ENCODE measurements at places on chromosomes 6 and 20.

DNA sequence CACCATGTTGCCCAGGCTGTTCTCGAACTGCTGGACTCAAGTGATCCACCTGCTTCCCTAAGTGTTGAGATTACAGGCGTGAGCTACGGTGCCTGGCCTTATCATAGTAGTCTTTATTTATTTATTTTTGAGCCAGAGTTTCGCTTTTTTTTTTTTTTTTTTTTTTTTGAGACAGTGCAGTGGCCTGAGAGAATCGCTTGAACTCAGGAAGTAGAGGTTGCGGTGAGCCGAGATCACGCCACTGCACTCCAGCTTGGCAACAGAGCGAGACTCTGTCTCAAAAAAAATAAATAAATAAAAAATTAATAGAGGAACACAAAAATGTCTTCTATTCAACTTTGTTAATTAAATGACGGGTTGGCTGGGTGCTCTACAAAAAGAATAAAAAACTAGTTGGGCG is 12.9 kb downstream of the MAPRE1 start:
- DNase-seq = no peak

DNA sequence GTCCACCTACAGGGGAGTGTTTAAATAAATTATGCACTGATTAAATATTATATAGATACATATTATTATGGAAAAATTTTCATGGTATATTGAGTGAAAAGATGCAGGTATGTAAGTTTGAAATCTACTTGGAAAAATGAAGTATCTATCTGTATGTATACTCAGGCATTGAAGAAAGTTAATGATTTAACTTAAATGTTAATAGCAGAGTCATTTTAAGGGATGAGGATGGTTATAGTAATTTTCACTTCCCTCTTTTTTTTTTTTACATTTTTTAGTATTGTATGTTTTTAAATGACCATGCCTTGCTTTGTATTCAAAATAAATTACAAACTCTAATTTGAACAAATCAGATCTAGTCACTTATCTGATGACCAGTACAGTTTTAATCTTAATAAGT is 43.2 kb upstream of the NOTCH4 start:
- DNase-seq = no peak

- DNase-seq = no peak
These were observed 270.4 kb upstream of the PLCB4 start for GRCh38 chr20:8798505-8798904.

DNA sequence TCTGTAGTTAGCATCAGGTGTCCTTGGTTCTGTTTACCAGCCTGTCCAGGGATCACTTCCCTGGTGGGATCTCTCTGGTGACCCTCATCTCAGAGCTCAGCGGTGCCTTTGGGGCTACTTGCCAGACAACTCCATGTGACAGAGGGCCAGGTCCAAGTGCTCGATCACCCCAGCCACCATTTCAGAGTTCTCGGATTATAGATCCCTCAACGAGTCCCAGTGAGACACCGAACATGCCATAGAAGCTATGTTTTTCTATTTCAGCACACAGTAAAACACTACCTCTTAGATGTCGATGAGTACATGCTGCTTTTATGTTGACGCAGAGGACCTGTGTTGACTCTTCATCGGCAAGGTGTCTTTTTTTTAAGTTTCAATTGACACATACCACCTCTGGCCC is 170.1 kb upstream of the AKAP12 start:
- DNase-seq = no peak

DNA sequence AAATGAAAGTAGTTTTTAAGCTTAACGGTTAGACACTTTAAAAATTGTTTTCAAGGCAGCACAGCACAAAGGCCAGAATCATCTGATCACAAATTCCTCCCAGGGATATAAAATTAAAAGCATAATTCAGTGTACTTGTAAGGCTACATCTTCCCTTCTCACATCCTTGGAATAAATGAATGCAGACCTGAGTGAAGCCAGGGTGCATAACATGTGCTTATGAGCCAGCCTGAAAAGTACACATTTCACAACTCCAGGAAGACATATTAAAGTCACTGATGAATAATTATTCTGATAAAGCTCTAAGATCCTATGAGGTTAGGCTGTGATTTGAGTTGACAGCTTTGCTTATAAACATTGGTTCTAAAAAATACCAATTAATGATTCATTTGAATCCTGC is 163.6 kb downstream of the BTBD9 start:
- DNase-seq = no peak

- no peak for DNase-seq
These were observed 40.7 kb downstream of the CDYL start for GRCh38 chr6:4816904-4817303.

GRCh38 chr6:113586413-113587077 is 270.6 kb upstream of the MARCKS start:
- no peak for DNase-seq

DNA sequence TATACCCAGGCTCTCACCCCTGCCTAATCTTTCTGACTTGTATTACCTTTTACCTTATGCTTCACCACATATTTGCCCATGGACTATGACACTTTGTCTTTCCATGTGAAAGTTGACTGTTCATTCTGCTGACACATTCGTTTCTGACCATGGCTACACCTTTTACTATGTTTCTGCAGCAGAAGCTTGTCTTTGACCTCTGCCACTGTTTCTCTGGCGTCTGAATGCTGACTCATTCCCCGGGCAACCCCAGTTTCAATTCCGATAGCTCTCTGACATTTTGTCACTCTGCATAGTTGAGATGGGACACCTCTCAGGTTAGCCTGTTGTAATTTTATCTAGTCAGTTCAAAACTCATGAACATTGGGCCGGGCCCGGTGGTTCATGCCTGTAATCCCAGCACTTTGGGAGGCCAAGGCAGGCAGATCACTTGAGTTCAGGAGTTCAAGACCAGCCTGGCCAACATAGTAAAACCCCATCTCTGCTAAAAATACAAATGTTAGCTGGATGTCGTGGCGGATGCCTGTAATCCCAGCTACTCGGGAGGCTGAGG is 50.7 kb downstream of the SLC26A8 start:
- DNase-seq = no peak

- no peak for DNase-seq
These were observed 147.1 kb upstream of the MARCKS start for GRCh38 chr6:113709936-113710509.

- no peak for DNase-seq
These were observed 67.3 kb upstream of the RALY start for GRCh38 chr20:33926425-33926824.

- peak; percentile 81 for DNase-seq
These were observed 85.4 kb downstream of the HFE start for GRCh38 chr6:26172608-26172968.

GRCh38 chr20:35985806-35986205 is 17.4 kb downstream of the CNBD2 start:
- no peak for DNase-seq

DNA sequence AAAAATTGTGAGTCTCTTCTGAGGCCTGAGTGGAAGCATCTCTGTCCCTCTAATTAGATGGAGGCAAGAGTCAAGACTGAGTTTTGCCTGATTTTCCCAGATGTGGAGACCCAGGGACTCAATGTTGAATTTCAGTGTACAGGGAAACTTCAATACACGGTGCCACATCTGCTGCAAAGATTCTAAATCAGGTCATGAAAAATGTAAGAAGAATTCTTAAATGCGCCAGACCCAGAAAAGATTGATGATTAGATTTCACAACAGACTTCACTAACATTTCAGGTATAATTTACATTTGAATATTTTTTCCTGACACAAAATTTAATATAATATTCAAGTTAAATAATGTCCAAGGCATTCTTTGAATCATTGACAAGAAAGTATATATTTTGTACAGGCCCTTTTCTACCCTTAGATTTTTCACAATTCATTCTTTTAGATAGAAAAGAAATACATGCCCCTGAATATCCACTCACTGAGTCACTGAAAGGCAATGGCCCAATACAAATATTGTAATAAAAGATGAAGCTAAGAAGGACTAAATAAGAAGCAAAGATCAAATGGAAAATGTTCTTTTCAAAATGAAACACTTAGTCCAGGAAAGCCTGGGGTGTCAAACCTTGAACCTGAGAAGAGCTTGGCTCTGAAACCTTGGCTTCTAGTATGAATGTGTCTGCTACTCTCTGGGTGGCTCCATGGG is 18.2 kb upstream of the HDGFL1 start:
- DNase-seq = no peak

- no peak for DNase-seq
These were observed 309.7 kb downstream of the FRK start for GRCh38 chr6:115750946-115751345.

GRCh38 chr6:37594895-37595294 is 95.2 kb upstream of the CCDC167 start:
- no peak for DNase-seq

DNA sequence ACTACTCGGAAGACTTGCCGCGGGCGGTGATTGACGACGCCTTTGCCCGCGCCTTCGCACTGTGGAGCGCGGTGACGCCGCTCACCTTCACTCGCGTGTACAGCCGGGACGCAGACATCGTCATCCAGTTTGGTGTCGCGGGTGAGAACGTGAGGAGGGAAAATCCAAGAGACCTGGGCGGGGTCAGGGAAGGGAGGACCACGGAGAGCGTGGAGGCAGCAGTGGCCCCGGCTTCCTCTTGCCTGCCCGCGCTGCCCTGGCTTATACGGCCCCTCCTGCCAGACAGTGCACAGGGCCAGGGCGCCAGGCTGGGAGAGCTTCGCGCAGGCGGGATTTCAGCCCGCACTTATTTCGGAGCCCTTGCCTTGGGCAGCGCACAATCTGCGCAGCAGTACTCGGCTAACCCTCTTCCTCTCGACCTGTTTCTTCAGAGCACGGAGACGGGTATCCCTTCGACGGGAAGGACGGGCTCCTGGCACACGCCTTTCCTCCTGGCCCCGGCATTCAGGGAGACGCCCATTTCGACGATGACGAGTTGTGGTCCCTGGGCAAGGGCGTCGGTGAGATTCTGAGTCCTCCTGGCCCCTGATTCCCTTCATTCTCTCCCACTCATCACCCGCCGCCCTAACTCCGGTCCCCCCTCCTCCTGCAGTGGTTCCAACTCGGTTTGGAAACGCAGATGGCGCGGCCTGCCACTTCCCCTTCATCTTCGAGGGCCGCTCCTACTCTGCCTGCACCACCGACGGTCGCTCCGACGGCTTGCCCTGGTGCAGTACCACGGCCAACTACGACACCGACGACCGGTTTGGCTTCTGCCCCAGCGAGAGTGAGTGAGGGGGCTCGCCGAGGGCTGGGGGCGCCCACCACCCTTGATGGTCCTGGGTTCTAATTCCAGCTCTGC is 2.0 kb downstream of the MMP9 start:
- DNase-seq = no peak

- DNase-seq = no peak
These were observed 162.7 kb upstream of the TCF21 start for GRCh38 chr6:133726188-133726587.

DNA sequence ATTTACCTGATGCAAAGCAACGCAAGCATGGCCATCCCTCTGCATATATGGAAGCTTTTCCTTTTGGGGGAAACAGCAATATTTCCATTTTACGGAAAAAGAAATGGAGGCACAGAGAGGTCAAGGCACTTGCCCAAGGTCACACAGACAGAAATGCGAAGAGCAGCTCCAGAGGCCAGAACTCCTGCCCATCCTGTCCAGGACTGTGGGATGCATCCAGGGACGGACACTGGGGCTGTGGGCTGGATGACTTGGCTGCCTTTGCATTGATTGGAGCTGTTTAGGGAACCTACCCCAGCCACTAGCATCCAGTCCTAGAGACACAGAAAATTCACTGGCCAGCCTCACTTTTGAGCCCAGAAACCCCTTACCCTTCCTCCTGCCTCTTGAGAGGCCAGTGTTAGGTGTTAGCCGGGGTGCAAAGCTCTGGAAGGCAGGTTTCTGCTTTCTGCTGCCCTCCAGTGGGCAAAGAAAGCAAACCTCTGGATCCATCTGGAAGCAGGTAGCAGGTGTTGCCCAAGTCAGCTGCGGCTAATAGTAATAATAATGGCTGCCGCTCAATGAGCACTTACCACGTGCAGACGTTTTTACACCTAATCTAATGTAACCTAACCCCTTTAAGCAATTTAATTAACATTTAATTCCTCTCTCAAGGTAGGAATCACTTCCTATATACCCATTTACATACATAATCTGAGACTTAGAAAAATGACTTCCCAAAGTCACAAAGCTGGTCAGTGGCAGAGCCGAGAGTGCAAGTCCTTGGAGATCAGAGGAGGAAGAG is 31.7 kb upstream of the CCN5 start:
- peak; percentile 78 for DNase-seq
